ENCODE measurements at places on chromosomes 16 and 17. TPM values are rescaled to one million over a fixed set of nuclear protein-coding genes. Genes with fewer than 3 reads are reported as not detected.

CDH16 gene
- total RNA-seq: not detected

DNA sequence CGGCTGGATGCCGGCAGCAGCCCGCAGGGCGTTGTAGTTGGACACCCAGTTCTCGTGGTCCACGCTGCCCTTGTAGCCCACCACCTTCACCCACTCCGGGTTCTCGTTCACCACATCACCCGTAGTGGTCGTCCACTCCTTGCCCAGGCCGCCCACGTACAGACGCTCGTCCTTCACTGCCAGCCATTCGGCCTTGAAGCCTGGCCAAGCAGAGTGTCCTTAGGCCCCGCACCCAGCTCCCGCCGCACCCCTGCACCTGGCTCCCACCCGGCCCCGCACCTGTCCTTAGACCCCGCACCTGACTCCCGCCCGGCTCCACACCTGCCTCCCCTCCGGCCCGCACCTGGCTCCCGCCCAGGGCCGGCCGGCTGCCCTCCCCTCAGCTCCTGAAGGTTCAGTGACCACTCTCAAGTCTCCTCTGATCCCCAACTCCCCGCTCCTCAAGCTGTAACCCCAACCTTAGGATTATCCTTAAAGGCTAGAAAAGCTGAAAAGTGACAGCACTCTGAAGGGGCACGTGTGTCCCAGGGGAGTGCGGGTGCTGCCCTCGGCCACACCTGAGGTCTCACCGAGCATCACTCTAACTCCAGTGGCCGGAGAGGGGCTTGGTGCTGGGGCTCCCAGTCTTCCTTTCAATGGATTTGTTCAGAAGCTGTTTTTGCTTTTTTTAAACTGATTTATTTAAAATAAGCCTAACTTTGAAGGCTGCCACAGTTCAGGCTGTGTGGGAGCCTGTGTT, 14.4 kb downstream of the CANT1 start:
- DNase-seq: no peak

CBFA2T3 gene
- 12.9 TPM for total RNA-seq

DNA sequence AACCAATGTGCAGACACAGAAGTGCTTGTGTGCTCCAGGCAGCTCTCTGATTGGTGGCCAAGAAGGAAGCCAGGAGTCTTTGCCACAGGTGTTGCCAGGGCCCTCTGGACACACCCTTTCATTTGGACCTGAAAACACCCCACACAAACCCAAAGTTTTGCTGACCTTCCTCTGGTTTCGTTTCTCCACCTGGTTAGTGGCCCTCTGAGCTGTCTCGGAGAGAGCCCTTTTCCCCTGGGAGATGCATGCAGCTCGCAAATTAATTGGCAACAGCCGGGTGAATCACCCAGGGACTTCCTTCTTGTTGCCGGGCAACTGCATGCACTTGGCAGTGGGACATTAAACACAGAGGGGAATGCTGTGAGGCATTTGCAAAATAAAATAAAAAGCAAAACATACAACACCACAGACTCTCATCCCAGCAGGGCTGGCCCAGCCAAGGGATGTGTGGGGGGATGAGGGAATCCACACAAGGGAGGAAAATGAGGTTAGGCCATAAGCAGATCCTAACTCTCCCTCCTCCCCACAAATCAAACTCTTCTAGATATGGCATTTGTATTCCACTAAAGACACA, 286.6 kb downstream of the SOX9 start:
- DNase-seq: no peak

DNA sequence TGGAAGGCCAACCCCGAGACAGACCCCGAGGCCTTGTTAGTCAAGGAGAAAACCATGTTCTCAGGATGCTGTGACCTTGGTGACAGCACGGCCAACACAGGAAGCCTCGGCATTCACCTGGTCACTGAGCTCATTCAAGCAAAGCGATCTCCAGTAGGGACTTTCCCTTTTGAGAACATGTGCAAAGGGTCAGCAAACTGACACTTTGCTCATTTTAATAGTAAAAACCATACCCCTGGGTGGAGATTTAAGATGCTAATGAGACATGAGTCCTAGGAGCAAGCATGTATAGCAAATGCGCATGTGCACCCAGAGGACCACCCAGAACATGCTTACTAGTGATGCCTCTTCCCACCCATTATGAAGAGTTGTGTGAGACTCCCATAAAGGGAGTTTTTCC, 5.7 kb upstream of the SULT1A2 start:
- no peak for DNase-seq

KRT24 gene
- not detected for total RNA-seq

GRCh38 chr16:12182212-12182611, 205.7 kb downstream of the SNX29 start:
- no peak for DNase-seq

DNA sequence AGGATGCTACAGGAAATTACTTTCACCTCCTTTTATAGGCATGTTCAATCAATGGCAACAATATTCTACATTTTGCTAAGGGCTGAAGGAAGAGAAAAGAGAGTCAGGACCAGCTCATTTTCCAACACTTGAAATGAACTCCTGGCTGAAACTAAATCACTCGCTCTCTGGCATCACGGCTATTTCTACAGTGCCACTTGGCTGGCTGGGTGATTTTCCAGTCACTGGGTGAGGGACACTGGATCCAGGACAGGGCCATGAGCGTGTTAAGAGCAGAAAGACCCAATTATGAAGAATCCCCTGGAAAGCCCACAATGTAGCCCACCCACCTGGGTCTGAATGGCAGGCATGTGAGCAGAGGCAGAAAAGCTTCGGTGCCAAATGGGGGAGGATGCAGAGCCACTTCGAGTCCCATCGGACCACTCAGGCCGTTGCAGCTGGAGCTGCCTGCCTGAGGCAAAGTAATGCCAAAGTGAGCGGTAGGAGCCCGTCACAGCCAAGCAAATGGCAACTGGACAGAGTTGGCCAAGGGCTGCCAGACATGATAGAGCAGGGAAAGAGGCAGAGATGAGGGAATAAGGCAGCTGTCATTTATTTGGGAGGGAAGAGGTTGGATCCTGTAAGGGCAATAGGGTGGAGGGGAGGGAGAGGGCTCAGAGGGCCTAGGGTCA, 246.2 kb downstream of the STX8 start:
- DNase-seq: no peak

- DNase-seq: no peak
These were observed 2.3 kb upstream of the CYTH1 start for GRCh38 chr17:78784352-78784751.

Measured in progenitor cell of endocrine pancreas (in vitro differentiated cells).